ENCODE measurements at places on chromosomes 1 and 21. TPM values are rescaled to one million over a fixed set of nuclear protein-coding genes. Genes with fewer than 3 reads are reported as not detected.

- DNase-seq: no peak
Measured at GRCh38 chr1:198628067-198628455, 10.8 kb upstream of the PTPRC start.

TMEM269 gene
- not detected for total RNA-seq

POU3F1 gene
- not detected for total RNA-seq

- no peak for DNase-seq
Measured at GRCh38 chr1:81920245-81920740, 119.6 kb downstream of the ADGRL2 start.

- no peak for DNase-seq
Measured at GRCh38 chr1:171998711-171999110, 157.4 kb downstream of the DNM3 start.

DNA sequence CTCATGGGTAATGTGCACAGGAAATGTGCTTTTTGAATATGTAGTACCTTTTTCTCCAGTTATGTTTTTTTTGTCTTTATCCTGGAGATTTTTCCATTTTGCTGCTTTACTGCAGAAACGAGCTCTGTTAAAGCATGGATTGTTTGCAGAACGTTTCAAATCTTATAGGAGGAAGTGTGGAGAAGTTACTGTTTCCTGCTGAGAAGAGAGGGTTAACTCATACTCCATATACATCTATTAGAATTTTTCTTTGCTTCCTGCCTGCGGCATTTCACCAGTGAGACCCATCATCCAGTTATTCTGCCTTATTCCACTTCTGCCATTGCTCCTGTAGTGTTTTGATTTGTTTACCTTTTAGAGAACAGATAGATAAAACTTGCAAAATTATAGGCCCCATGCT lies 2.0 kb downstream of the RPRD2 start:
- no peak for DNase-seq

ZNF644 gene
- 55.1 TPM for total RNA-seq

GRCh38 chr1:54428837-54429518 lies 22.8 kb upstream of the SSBP3 start:
- DNase-seq: peak; percentile 8

- no peak for DNase-seq
Measured at GRCh38 chr1:193417945-193418744, 231.7 kb upstream of the B3GALT2 start.

- no peak for DNase-seq
Measured at GRCh38 chr1:18636596-18637508, 6.2 kb downstream of the PAX7 start.

- DNase-seq: no peak
Measured at GRCh38 chr1:15911927-15912326, 64.0 kb downstream of the ZBTB17 start.

SAMSN1 gene
- total RNA-seq: 7.5 TPM

DNA sequence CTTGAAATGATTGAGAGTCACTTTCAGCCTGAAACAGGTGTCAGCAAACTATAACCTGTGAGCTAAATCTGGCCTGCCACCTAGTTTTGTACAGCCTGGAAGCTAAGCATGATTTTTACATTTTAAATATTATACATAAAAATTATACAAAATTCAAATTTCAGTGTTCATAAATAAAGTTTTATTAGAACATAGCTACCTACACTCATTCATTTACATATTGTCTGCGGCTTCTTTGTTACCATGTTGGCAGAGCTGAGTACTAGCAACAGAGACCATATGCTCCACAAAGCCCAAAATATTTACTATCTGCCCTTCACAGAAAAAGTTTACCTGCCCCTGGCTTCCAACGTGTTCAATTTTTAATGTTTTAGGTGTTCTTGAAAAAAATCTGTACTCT lies 8.0 kb upstream of the C1orf162 start:
- DNase-seq: no peak

Data from sigmoid colon (tissue), 7 donors.